ENCODE measurements at places on chromosomes 3 and 15. TPM values are rescaled to one million over a fixed set of nuclear protein-coding genes. Genes with fewer than 3 reads are reported as not detected.

XIRP1 gene
- 0.14 TPM for polyA plus RNA-seq

- DNase-seq = no peak
Measured at GRCh38 chr3:64049136-64049535, 25.8 kb upstream of the PSMD6 start.

GRCh38 chr3:69594286-69594685 lies 145.0 kb upstream of the MITF start:
- DNase-seq = no peak

DNA sequence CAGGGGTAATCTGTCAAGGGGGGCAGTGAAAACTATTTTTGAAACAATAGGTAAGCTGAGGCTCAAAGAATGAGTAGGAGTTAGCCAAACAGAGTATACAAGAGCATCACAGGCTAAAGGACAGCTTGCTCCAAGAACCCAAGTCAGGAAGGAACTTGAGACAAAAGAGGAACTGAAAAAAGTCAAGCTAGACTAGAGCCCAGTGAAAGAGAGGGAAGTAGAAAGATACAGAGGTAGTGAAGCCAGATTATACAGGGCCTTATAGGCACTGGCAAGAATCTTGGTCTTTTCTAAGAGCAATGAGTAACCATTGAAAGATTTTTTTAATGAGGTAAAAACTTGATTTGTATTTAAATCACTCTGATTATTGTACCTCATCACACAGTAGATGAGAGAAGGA lies 69.9 kb downstream of the FILIP1L start:
- no peak for DNase-seq

KCNAB1 gene
- 3.3 TPM for polyA plus RNA-seq
